ENCODE measurements at places on chromosomes 11 and 22. TPM values are rescaled to one million over a fixed set of nuclear protein-coding genes. Genes with fewer than 3 reads are reported as not detected.
A peak's percentile ranks its signal among the peaks of the same experiment; 100 is the strongest.

DNA sequence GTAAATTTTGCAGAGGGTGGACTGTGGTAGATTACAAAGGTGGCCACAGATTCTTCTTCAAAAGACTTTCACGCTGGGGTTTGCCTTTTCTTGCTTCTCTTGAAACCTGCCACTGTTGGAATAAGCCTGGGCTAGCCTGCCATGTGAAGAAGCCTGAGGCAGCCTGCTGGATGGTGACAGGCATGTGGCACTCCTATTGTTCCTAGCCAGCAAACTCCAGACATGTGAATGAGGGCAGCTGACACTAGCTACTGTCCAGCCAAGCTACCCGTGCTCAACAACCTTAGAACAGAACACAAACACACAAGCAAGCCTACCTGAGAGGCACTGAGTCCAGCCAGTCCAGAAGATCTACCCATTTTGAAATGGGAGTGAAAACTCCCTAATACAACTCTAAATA lies 322.7 kb upstream of the LARGE1 start:
- no peak for DNase-seq

DNA sequence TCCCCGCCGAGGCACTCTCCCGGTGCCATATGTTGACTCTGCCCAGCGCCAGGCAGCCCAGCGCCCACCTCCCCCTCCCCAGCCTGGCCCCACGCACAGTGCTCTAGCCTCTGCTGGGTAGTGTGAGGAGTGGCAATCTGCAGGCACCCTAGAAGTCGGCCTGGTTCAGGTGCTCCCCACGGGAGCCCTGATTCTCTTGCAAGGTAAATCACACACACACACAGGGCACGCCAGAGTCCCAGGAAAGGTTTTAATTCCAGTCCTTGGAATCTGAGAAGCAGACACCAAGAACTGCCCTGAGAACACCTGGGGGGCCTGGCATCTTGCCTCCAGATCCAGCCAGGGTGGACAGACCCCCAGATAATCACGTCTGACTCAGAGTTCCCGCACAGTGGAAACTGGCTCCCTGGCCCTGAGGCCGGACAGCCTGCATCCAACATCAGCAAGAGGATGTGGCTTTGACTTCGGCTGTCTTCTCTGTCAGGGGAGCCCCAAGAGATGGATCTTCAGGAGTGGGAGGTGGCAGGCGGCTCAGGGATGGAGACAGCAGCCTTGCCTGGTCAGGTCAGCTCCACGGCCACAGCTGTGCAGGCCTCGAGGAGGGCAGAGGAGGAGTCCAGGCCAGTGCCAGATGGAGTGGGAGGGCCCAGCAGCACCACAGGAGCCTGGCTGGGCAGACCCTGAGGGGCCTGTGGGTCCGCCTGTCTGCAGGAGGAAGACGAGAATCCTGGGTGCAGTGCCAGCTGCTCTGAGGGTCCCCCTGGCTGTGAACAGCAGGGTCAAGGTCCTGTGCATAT lies 1.1 kb upstream of the RIN1 start:
- DNase-seq = no peak

Gene WNT11
- total RNA-seq = not detected

GRCh38 chr11:17604201-17604914 lies 57.3 kb downstream of the OTOG start:
- DNase-seq = no peak

DNA sequence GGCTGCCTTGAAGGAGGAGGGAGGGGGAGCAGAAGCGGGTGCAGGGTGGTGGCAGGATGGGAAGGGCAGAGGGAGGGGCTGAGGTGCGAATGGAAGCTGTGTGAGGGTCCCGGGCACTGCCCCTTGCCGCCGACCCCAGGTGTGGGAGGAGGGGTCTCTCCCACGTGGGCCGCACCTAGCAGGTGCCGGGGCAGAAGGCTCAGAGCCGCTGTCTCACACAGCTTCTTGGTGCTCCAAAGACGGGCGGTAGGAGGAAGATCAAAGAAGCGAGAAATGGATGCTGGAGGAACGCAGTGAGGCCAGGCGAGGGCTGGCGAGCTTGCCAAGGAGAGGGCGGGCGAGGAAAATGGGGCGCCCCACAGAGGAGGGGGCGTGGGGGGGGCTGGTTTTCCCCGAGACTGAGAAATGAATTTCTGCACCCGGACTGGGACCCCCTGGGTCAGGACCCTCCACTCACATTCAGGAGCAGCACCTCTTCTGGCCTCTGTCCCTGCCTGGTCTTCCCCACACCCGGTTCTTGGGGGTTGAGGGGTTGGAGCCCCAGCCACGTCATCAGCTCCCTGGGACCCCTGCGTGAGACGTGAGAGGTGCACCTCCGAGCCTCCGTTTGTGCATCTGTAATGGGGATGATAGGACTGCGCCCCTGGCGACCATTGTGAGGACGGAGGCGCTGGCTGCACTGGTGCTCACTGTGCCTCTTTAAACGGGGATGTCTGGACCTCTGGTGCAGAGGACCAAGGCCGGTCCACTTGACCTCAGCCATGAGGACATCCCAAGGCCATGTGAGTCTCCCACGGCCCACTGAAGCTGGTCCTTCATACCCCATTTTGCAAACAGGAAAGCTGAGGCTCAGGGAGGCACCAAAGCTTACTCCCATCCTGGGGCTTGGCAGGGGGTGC lies 16.8 kb downstream of the LSP1 start:
- DNase-seq = no peak

Gene NELL1
- not detected for total RNA-seq

GRCh38 chr11:1916132-1916985 lies 3.1 kb upstream of the TNNT3 start:
- DNase-seq = no peak

Gene CARNS1
- total RNA-seq = 0.20 TPM

DNA sequence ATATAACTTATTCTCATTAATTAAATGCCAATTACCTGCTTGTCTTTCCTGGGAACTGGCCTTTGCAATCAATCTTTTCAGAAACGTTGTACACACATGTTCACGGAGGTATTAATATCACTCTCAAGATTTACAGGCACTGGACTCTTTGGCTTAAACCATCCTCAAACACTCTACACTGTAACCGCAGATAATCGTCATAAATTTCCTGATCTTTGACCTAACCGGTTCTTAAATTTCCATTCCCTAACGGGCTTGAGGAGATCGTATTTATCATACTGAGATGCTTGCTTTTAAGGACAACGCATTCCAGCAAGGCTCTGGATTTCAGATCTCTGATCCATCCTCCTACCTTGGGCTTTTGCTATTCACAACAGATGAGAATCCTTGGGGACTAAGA lies 72.8 kb downstream of the ARL14EP start:
- no peak for DNase-seq

- DNase-seq = peak; percentile 84
These were observed 2.9 kb upstream of the LRRC10B start for GRCh38 chr11:61505640-61506155.

DNA sequence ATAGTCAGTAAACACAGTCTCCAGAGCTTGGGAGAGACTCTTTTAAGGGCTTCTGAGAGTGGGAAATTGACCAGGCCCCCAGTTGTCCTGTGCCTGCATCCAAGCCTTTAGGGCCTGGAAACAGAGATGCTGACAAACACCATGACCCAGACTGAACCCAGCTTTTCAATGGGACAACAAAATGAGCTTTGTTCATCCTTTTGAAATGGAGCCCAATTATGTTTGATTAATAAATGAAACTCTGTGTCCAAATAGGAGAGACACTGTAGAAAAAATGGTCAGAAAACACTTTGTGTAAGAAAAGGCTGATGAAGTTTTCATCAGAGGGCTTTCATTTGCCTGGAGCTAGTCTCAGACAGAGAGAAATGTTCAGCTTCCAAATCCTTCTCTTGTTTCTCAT lies 146.0 kb downstream of the RRAS2 start:
- DNase-seq = no peak

DNA sequence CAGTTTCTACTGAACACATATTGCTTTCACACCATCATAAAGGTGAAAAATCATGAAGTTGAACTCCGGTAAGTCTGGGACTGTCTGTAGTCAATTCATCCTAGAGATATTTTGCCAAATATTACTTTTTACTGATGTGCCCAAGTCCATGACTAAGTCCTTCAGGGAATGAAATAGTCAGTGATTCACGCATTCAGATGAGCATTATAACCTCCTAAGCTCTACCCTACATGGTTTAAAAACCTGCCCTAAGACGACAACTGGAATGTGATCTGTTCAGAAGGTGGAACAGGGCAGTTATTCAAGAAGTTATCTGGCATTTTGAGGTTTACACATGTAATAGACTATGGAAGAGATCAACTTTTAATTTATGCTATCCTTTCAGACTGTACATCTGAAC lies 125.6 kb downstream of the TRPC6 start:
- DNase-seq = peak; percentile 18

GRCh38 chr11:77144196-77144856 lies 16.3 kb downstream of the MYO7A start:
- no peak for DNase-seq

Gene CRYAB
- total RNA-seq = 63.0 TPM

- no peak for DNase-seq
These were observed 195.1 kb upstream of the PLET1 start for GRCh38 chr11:112455791-112456190.

DNA sequence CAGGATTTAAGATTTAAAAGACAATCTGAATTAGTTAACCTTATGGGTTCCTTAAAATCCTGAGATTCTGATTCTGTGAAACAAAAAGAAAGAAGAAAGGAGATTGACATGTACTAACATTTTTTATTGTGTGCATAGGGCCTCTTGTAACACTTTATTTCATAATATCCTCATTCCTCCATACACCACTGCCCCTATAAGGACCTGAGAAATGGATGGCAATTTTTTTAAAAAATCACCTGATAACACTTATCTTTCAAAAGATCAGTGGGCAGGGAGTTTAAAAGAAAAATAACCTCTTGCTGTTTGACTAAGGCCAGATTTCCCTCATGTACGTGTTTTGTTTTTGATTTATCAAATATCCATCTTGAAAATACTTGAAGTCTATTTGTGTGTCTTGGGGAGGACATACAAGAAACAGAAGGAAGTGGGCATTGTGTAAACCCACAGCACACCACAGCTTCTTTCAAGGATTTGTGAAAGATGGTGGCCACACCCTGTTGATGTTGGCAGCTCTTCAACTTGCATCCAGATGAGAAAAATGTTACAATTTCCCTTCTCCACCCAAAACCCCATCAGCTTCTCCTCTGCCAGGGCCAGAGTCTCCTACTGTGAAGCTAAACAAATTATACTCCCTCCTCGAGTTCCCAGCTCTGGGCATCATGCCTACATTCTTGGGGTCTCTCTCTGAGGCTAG lies 35.0 kb upstream of the MPEG1 start:
- no peak for DNase-seq

- no peak for DNase-seq
These were observed 9.9 kb upstream of the SLC37A2 start for GRCh38 chr11:125053167-125053566.

Gene DDI1
- not detected for total RNA-seq

Gene MMP8
- not detected for total RNA-seq

GRCh38 chr11:14783788-14784187 lies 108.2 kb downstream of the CYP2R1 start:
- DNase-seq = no peak

DNA sequence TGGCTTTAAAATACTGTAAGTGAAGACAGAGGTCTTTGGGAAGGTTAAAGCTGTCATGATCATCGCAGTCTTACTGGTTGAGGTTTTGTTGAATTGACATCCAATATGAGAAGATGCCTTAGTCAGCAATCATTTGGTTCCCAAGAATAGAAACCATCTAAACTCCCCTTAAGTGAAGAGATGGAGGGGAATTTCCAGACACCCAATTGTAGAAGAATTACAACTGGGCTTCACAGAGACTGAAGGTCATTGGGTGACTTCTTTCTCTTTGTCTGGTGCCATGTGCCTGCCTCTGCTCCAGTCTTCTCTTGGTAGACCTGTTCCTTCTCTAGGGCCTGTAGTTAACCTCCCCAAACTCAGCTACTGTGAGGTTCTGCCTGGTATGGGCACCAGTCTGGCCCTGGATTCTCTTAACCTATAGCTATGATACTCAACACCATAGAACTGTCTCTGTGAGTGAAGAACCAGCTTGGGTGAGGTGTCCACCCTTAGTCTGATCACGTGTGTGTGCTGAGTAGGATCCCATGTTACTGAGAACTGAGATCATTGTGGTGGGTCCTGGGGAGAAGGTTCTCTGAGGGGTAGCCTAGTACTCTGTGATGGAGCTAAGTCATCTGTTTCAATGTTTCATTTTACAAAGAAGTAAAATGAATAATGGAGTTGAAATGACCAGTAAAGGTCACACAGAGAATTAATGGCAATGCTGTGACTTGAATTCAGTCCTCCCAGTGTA lies 182.5 kb downstream of the CSNK2A3 start:
- DNase-seq = no peak

All from renal cortical epithelial cell (primary cell).